ENCODE measurements at places on chromosomes 5 and 9.

GRCh38 chr5:11050596-11051304 lies 289.7 kb upstream of the DAP start:
- no peak for DNase-seq

DNA sequence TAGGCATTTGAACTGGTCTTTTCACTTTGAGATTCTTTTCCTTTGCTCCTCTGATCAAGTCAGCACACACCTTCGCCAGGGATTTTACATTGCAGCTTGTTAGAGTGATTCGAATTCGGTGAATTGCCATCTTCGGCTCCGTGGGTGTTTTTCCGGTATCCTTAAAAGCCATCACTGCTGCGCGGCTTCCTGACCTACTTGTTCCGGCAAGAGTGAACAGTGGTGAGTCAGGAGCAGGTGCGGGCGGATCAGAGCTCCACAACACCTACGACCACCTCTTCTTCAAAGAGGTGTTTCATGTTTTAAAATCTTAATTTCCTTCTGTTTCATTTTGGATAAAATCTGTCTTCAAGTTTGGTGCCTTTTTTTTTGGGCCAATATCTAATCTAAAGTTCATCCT lies 134.6 kb downstream of the TMC1 start:
- no peak for DNase-seq

- DNase-seq = no peak
These were observed 16.2 kb upstream of the TNIP1 start for GRCh38 chr5:151097061-151097460.

DNA sequence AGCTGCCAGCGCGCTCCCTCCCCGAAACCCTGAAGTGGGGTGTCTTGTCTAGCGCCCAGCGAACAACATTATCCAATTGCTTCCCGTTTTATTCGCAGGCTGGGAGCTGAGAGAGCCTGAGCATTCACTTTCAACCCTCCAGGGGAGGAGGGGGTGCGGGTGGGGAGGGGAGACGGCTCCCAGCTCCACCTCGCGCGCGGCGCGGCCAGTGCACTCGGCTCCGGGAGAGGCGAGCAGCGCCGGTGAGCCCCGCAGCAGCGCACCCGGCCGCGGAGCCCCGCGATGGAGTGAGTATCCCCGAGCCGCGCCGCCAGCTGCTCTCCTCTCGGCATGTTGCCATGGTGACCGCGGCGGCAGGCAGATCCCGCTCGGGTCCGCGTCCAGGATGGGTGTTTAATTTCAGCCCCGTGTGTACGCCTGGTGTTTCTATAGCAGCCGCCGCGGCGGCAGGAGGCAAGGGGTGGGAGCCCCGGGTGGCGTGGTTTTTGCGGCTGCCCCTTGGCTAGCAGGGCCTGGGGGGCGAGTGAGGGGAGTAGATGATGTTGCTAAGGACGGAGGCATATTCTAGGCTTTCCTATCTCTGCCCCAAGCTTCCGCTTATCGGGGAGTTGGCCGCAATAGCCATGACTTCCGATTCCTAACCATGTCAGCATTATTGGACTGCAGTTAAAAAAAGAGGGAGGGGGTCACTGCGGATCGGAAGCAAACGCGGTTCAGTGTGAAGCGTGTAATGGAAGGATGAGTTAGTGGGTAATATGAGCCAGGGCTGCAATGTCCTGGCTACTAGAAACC lies 139.2 kb upstream of the PALM2AKAP2 start:
- DNase-seq = no peak

GRCh38 chr5:969408-969839 lies 39.2 kb upstream of the NKD2 start:
- no peak for DNase-seq

DNA sequence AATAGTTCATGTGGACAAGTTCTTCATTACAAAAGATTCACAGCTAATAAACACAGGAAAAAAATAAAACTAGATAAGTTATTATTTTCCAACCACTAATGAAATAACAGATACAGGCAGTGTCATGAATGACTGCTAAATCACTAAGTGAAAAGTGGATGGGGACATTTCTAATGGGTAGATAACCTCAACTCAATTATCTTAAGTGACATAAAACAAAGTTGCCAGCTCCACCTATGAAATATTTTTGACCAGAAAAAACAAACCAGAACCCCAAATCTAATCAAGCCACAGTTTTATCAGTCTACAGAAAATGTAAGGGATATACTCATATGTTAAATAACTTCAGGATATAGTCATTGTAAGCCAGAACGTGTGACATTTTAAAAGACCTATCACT lies 74.4 kb downstream of the AGTPBP1 start:
- no peak for DNase-seq

- DNase-seq = no peak
These were observed 125.8 kb downstream of the MYO10 start for GRCh38 chr5:16810208-16810854.

DNA sequence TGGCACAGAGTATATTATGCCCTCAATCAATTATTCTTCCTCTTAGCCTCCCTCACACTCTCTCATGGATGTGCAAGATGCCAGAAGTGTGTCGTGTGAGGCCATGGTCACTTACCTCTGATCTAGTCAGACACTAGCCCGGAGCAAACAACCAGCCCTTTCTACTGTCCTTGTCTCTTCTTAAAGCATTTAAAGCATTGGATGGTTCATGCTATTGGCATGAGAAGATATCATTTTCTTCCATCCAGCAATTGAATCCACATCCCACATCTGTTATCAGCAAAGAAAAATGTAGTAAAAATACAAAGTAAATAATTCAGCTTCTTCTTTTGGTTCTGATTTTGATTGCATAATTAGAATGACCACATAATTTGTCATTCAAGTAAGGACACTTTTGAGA lies 267.2 kb upstream of the ACO1 start:
- no peak for DNase-seq

DNA sequence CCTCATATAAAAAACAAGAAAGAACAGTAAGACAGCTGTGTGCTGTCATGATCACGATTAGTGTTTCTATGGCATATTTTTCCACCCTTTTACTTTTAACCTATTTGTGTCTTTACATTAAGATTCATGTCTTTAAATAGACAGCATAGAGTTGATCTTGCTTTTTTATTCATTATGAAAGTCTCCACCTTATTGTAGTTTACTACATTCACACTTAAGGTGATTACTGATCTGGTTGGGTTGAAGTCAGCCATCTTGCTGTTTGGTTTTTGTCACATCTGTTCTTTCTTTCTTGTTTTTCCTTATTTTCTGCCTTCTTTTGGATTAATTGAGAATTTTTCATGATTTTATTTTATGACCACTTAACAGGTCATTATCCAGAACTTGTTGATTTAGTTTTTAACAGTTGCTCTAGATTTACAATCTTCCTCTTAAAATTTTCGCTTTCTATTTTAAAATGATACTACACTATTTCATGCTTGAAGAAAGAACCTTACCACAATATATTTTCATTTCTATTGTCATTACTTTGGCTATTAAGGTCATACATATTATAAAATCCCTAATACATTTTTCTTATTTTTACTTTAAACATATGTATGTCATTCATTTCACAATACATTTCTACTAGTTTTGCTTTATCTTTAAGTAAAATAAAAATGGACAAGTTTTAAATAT lies 292.5 kb downstream of the SH3GL2 start:
- DNase-seq = no peak

DNA sequence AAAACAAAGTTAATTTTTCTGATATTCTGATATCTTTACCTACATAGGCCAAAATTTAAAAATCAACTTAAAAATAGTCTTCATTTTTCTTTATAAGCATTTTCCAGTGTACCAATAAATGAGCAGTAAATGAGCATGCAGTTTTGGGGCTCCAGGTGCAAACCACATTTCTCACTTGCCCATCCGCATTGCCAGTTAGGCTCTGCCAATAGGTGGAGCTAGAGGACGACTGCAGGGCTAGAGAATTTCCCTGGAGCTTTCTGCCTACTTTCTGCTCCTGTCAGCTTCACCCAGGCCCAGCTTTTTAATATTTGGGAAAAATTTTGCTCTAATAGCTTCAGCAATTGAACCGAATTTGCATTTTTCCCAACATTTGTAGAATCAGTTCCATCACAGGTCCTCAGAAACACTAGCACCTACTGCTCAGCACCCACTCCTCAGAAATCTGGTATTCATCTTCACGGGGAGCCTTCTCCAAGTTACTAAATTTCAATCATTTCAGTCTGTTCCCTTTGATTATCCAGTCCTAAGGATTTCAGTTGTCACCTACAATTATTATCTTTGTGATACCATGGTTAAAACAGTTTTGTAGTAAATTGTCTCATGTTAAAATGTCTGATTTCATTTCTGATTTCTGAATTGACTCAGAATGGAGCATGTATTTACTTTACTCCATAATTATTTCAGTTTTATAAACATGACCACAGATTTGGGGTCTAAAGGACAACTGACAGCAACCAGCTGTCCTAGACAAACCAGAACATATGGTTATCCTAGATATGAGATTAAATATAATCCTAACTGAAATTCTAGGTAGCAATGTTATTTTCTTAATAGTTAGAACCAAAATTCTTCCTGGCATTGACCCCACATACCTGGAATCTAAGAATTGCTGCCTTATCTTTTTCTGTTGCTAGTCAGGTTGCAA lies 104.6 kb upstream of the FAM174A start:
- DNase-seq = peak; percentile 5

DNA sequence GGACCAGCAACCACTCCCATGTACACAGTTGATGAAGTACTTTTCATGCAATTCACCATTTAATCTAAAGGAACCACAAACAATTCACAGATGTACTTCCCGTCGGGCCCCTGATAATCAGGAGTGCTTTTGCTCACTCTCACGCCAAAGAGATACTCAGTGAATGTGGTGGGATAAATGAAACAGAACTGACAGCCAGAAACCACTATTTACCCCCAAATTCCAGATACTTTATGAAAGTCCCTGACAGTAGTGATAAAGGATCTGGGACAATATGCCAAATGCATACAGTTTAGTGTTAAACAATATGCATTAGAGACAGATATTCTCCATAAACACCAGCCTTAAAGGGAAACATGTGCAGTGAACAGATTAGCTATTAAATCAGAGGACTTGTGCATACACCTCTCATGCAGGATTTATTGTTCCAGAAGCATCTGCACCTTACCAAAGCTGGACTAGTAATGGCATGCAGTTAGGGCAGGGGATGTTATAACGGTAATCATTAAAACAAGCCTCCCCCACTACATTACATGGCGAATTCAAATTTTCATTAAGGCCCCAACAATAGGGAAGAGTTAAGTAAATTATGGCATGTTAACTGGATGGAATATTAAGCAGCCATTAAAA lies 74.0 kb upstream of the SLC25A51 start:
- DNase-seq = no peak

DNA sequence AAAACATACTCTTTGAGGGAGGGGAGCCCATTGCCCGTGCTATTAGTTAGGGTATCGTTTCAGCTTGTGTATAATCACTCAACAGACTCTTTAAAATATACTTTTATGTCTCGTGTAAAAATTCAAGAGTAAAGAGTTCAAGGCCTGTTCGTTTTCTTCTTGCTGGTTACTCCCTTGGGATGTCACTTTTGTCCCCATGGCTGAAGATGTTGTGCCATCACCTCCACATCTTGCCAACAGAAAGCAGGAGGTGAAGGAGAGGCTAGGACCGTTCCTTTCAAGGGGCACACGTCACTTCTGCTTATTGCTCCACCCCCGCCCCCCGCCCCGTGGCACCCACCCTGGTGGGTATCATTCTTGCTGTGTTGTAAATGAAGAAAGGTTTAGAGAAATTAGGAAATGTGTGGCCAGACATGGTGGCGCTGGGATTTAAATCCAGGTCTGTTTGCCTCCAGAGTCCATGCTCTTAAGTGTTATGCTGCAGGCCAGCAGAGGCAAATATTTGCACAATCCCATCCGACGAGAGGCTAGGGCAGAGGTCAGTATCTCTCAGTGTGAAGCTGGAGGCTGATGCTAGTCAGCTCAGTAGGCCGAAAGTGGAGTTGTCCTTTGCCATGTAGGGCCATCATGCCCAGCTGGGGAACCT lies 3.0 kb downstream of the MLANA start:
- no peak for DNase-seq

DNA sequence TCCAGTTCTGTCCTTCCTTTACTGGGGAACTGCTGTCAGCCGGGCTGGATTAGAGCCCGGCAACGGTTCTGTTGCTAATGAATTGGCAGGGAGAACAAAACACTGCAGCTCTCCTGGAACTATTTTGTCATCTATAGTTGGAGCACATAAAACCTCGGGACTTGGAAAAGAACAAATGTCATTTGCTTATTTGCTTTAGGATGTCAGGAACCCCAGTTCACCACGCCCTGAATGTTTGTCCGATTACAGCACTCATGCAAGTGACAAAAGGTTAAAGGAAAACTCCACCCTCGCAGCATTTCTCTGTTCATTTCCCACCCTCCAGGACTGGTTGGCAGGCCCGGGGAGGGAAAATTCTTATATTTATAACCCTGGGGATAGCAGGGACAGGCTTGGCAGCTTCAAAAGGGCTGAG lies 66.4 kb upstream of the PLPP1 start:
- no peak for DNase-seq

DNA sequence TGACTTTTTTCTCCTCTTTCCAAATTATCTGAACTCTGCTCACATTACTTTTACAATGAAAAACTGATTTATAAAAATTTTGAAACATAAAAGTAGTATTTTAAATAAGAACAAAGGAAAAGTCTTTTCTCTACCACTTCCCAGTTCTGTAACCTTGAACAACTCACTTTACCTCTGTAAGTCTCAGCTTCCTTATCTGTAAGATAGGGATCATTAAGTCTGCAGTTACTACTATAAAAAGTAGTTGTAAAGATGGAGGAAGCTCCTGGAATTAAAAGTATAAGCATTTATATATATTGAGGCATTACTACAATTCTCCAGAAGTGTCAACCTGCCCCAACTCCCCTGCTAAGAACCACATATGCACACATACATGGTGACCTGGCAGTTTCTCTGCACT lies 88.0 kb downstream of the TTC39B start:
- DNase-seq = no peak

- DNase-seq = no peak
These were observed 1.6 kb upstream of the NIPSNAP3A start for GRCh38 chr9:104745852-104746251.

DNA sequence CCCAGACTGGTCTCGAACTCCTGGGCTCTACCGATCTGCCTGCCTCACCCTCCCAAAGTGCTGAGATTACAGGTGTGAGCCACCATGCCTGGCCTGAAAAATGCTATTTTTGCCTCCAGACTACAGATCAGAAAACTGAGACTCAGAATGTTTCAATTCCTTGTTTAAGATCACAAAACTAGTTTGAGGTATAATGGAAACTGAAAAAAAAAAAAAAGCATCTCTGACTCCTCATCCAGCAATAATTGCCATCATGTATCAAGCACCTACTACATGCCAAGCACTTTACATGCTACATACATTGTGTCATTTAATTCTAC lies 35.6 kb downstream of the PLAC8L1 start:
- no peak for DNase-seq
